ENCODE measurements at places on chromosomes 6 and 20. TPM values are rescaled to one million over a fixed set of nuclear protein-coding genes. Genes with fewer than 3 reads are reported as not detected.

Gene MAN1A1
- 21.1 TPM for total RNA-seq

Gene PLCB1
- 9.8 TPM for total RNA-seq

Gene TRIM31
- total RNA-seq, result 4.0 TPM

GRCh38 chr6:2213086-2213485, 32.3 kb downstream of the GMDS start:
- H3K4me3 ChIP-seq, result no peak overlapping the region
- H3K27ac ChIP-seq, result no peak overlapping the region
- H3K36me3 ChIP-seq, result no peaks in the 10 kb centered on the region
- H3K27me3 ChIP-seq, result no peaks in the 10 kb centered on the region
- DNase-seq, result no peak

Gene FILIP1
- total RNA-seq, result 3.1 TPM

GRCh38 chr6:29230666-29231065, 60.0 kb downstream of the OR2J2 start:
- H3K36me3 ChIP-seq, result no peaks in the 10 kb centered on the region
- no peaks in the 10 kb centered on the region for H3K27me3 ChIP-seq
- no peak overlapping the region for H3K4me3 ChIP-seq

- no peaks in the 10 kb centered on the region for H3K36me3 ChIP-seq
- DNase-seq, result no peak
- no peak overlapping the region for H3K4me3 ChIP-seq
- no peak overlapping the region for H3K27ac ChIP-seq
- H3K27me3 ChIP-seq, result no peaks in the 10 kb centered on the region
- no peaks in the 10 kb centered on the region for H3K4me1 ChIP-seq
These were observed 22.4 kb upstream of the CDKAL1 start for GRCh38 chr6:20511852-20512251.

Gene CD40
- total RNA-seq, result 5.0 TPM

- H3K27ac ChIP-seq, result peak overlapping the region; percentile 10
- no peaks in the 10 kb centered on the region for H3K27me3 ChIP-seq
- no peaks in the 10 kb centered on the region for H3K36me3 ChIP-seq
- no peaks in the 10 kb centered on the region for H3K4me1 ChIP-seq
These were observed 485.2 kb downstream of the GRIK2 start for GRCh38 chr6:101878554-101879276.

Gene HLA-DRA
- total RNA-seq, result 23.4 TPM

Gene CALHM6
- 10.4 TPM for total RNA-seq
